ENCODE measurements at places on chromosomes 12 and 14. TPM values are rescaled to one million over a fixed set of nuclear protein-coding genes. Genes with fewer than 3 reads are reported as not detected.

AKAP6 gene
- 0.62 TPM for total RNA-seq

ALDH1L2 gene
- total RNA-seq: 0.20 TPM

MYO1H gene
- not detected for total RNA-seq

PLEKHA5 gene
- 4.5 TPM for total RNA-seq

ESPL1 gene
- 125 TPM for total RNA-seq

ACVRL1 gene
- total RNA-seq: not detected

IAPP gene
- total RNA-seq: not detected

COQ6 gene
- total RNA-seq: 18.9 TPM

NFATC4 gene
- not detected for total RNA-seq

PAX9 gene
- not detected for total RNA-seq

RNF212B gene
- total RNA-seq: not detected

DNA sequence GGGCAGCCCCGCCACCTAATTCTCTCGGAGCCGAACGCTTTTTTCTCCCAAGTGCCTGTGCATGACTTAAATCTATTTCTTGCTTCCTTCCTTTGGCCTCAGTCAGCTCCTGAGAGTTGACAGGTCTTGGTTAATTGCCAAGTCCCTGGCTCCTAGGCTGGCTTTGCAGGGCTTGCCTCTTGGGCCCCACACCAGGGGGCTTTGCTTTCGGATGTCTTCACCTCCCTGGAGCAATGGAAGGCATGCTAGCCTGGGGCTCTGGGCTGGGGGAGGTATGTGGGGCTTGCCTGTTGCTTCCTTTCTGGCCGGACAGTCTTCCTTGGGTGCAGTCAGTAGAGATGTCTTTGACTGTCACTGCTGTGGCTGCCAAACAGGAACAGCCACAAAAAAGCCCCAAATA, 2.2 kb upstream of the KRT80 start:
- H3K27me3 ChIP-seq: peaks cover 11% of the 10 kb centered on the region
- DNase-seq: no peak
- peaks cover 2% of the 10 kb centered on the region for H3K4me1 ChIP-seq
- H3K27ac ChIP-seq: no peak overlapping the region
- no peak overlapping the region for H3K4me3 ChIP-seq

- H3K27me3 ChIP-seq: no peaks in the 10 kb centered on the region
- peaks cover 5% of the 10 kb centered on the region for H3K4me1 ChIP-seq
- DNase-seq: no peak
- H3K4me3 ChIP-seq: no peak overlapping the region
- H3K27ac ChIP-seq: no peak overlapping the region
- no peaks in the 10 kb centered on the region for H3K36me3 ChIP-seq
Observed at GRCh38 chr12:113837084-113837483, 129.0 kb downstream of the RBM19 start.

GRCh38 chr14:50768680-50769079, 62.3 kb downstream of the NIN start:
- H3K27me3 ChIP-seq: no peaks in the 10 kb centered on the region
- no peak overlapping the region for H3K4me3 ChIP-seq
- peaks cover 4% of the 10 kb centered on the region for H3K4me1 ChIP-seq
- H3K27ac ChIP-seq: no peak overlapping the region
- DNase-seq: no peak

DNA sequence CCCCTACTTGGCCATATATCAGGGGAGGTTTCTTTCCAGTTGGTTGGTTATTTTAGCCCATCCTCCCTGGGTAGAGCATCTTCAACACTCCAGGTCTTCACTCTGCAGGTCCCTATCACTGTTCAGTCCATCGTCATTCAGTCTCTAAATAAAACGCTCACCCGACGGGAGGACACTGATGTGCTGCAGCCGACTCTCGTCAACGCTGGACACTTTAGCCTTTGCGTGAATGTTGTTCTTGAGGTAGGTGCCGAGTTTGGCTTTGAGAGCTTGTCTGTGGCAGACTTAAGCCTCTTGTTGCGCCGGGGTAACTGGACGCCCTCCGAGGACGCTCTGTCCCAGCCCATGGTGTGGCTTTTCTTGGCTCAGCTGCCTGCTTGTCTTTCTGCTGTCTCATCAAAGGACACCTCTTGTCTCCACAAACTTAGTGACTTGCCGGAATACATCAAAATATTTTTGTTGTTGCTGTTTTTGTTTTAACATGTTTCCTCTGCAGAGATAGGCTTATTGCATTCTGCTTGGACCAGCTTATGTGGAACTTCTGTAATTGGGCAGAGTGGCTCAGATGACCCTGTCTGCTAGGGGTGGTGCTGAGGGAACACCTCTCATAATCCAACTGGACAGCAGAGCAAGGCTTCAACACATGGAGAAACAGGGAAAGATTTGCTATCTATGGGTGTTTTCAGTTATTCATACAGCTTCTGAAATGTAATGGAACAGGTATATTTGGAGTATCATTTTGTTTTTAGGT, 26.5 kb downstream of the TCTN1 start:
- H3K4me1 ChIP-seq: peaks cover 14% of the 10 kb centered on the region
- no peak overlapping the region for H3K27ac ChIP-seq
- no peaks in the 10 kb centered on the region for H3K36me3 ChIP-seq
- DNase-seq: no peak

GRCh38 chr14:90597961-90598360, 201.1 kb downstream of the CALM1 start:
- no peaks in the 10 kb centered on the region for H3K4me1 ChIP-seq
- H3K27ac ChIP-seq: no peak overlapping the region
- no peaks in the 10 kb centered on the region for H3K36me3 ChIP-seq
- H3K4me3 ChIP-seq: no peak overlapping the region
- peaks cover 1% of the 10 kb centered on the region for H3K27me3 ChIP-seq

DNA sequence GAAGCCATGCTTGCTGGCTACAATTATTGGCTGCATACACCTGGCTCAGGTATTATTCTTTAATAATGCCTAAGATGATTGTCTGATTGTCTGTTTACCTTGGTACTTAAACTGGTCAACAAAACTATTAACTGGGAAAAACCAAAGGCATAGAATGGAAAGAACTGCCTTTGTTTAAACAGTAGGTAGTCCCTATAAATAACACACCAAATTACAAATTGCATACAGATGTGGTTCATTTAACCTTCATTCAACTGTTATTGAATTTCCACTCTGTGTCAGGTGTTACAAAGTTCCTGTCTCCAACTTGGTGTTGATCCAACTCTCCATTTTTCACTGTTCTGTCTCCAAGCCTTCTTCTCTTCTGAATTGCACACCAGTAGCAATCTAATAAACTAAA, 79.8 kb upstream of the FSCB start:
- H3K27ac ChIP-seq: no peak overlapping the region
- H3K27me3 ChIP-seq: no peaks in the 10 kb centered on the region
- no peak overlapping the region for H3K4me3 ChIP-seq
- H3K36me3 ChIP-seq: no peaks in the 10 kb centered on the region
- no peak for DNase-seq

GRCh38 chr14:91331721-91332120, 85.9 kb downstream of the CCDC88C start:
- H3K27ac ChIP-seq: peak overlapping the region; percentile 87
- peaks cover 71% of the 10 kb centered on the region for H3K36me3 ChIP-seq
- H3K4me1 ChIP-seq: peaks cover 67% of the 10 kb centered on the region
- no peaks in the 10 kb centered on the region for H3K27me3 ChIP-seq
- DNase-seq: no peak
- no peak overlapping the region for H3K4me3 ChIP-seq

GRCh38 chr14:54646626-54647025, 79.7 kb downstream of the SAMD4A start:
- DNase-seq: no peak
- H3K27me3 ChIP-seq: peaks cover 22% of the 10 kb centered on the region
- H3K36me3 ChIP-seq: no peaks in the 10 kb centered on the region
- peaks cover 4% of the 10 kb centered on the region for H3K4me1 ChIP-seq

- H3K4me1 ChIP-seq: peaks cover 9% of the 10 kb centered on the region
- peak; percentile 76 for DNase-seq
- H3K4me3 ChIP-seq: no peak overlapping the region
- H3K36me3 ChIP-seq: peaks cover 56% of the 10 kb centered on the region
Observed at GRCh38 chr12:53287741-53288216, 7.6 kb upstream of the PFDN5 start.

- H3K27ac ChIP-seq: no peak overlapping the region
- peaks cover 10% of the 10 kb centered on the region for H3K4me1 ChIP-seq
- H3K36me3 ChIP-seq: peaks cover 38% of the 10 kb centered on the region
Observed at GRCh38 chr12:46503637-46504175, 131.1 kb upstream of the SLC38A2 start.

GRCh38 chr14:79256380-79256779, 954.9 kb downstream of the DIO2 start:
- no peak overlapping the region for H3K27ac ChIP-seq
- DNase-seq: no peak
- no peak overlapping the region for H3K4me3 ChIP-seq
- no peaks in the 10 kb centered on the region for H3K36me3 ChIP-seq
- no peaks in the 10 kb centered on the region for H3K4me1 ChIP-seq
- H3K27me3 ChIP-seq: no peaks in the 10 kb centered on the region

- no peaks in the 10 kb centered on the region for H3K36me3 ChIP-seq
- DNase-seq: no peak
- peaks cover 4% of the 10 kb centered on the region for H3K27me3 ChIP-seq
- H3K27ac ChIP-seq: no peak overlapping the region
- no peaks in the 10 kb centered on the region for H3K4me1 ChIP-seq
- no peak overlapping the region for H3K4me3 ChIP-seq
Observed at GRCh38 chr12:91044586-91044985, 13.2 kb downstream of the KERA start.

GRCh38 chr14:103129301-103130016, 6.2 kb downstream of the TNFAIP2 start:
- H3K27ac ChIP-seq: no peak overlapping the region
- H3K36me3 ChIP-seq: no peaks in the 10 kb centered on the region
- no peak overlapping the region for H3K4me3 ChIP-seq

DNA sequence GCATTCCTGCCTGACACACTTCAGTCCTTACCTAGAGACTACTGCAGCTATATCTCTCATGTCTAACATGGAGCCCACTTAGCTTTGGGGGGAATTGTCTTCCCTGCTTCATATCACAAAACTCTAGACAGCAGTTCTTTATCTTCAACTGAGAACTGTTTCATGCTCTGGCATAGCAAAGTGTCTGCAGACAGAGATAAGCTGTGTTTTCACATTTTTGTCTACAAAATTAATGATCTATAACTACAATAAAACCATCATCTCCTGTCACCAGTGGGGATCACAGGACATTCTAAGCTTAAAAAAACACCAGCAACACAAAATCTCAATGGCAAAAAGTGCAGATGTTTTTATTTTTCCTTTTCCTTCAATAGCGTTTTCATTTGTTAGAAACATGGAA, 137.1 kb upstream of the VRK1 start:
- no peak overlapping the region for H3K4me3 ChIP-seq
- peaks cover 32% of the 10 kb centered on the region for H3K27me3 ChIP-seq
- no peak overlapping the region for H3K27ac ChIP-seq
- no peak for DNase-seq
- H3K36me3 ChIP-seq: no peaks in the 10 kb centered on the region

GRCh38 chr14:53596853-53597525, 359.6 kb downstream of the BMP4 start:
- DNase-seq: no peak
- no peaks in the 10 kb centered on the region for H3K4me1 ChIP-seq
- no peak overlapping the region for H3K27ac ChIP-seq
- H3K27me3 ChIP-seq: no peaks in the 10 kb centered on the region
- H3K36me3 ChIP-seq: no peaks in the 10 kb centered on the region

DNA sequence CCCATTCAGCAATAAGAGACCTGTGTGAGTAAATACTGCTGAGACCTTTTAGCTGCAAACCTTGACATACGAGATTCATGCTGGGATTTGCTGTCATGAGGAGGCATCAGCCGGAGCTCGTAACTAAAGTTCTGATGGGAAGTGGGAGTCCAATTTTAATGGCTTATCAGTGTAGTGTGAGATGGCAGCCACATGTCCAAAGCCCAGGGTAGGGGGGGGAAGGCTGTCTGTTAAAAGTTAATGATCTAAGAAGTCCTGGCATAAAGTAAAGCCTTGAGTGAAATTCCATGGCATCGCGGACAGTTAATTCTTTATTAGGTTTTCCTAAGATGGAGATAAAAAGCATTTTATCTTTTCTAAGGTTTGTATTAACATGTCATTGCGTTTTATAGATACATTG, 240.0 kb downstream of the AACS start:
- no peak overlapping the region for H3K4me3 ChIP-seq
- H3K36me3 ChIP-seq: no peaks in the 10 kb centered on the region
- H3K27me3 ChIP-seq: no peaks in the 10 kb centered on the region
- no peaks in the 10 kb centered on the region for H3K4me1 ChIP-seq

DNA sequence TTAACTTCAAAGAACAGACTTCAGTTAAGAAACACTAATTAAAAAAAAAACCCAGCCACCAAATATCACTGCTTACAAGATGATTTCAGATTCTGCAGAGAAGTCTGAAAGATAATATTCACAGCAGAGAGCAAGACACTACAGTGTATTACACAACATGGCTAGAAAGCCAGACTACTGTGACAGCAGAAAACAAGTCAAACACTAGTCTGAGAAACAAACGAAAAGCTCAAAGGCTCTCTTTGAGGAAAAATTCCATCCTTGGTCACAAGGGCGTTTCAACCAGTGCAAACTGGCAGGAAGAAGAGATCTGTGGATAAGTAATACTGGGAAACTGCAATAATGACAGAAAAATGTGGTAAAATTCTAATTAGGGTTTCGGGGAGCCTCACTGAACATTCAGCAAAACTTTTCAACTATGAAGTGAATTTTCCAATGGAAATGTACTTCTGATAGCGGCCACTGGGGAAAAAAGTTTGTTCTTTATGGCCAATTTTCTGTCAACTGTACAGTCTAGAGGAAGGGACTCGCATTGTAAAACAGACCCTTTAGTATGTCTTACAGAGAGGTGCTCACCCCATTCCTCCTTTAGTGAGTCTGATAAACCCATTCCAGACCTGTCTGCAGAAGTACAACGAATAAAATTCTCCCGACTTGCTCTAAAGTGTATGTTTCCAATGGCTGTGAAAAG, 50.4 kb downstream of the ACADS start:
- H3K27ac ChIP-seq: no peak overlapping the region
- H3K4me1 ChIP-seq: peaks cover 20% of the 10 kb centered on the region
- H3K36me3 ChIP-seq: peaks cover 10% of the 10 kb centered on the region
- no peak overlapping the region for H3K4me3 ChIP-seq
- no peak for DNase-seq

GRCh38 chr12:113334786-113335539, at the start of gene SLC8B1:
Gene SLC8B1, minus strand, starts transcription at chr12:113335109. Its CDS starts 2,231 bp downstream, at chr12:113332878.
- no peaks in the 10 kb centered on the region for H3K27me3 ChIP-seq
- H3K4me3 ChIP-seq: peak within 1 kb of the TSS; percentile 80
- H3K27ac ChIP-seq: peak within 1 kb of the TSS; percentile 60
- peak; percentile 87 for DNase-seq
- peaks cover 23% of the 10 kb centered on the region for H3K36me3 ChIP-seq

GRCh38 chr12:52836491-52837412, 2.6 kb upstream of the KRT79 start:
- DNase-seq: no peak
- H3K4me1 ChIP-seq: peaks cover 22% of the 10 kb centered on the region
- H3K27ac ChIP-seq: peak overlapping the region; percentile 9
- no peaks in the 10 kb centered on the region for H3K27me3 ChIP-seq

All from activated CD4-positive, alpha-beta T cell treated with anti-CD3 and anti-CD28 coated beads, Interleukin-2, amount 10 ng/mL, durations not matched to agents 7 days and 5 days (primary cell).